ENCODE measurements at places on chromosomes 11 and 22. TPM values are rescaled to one million over a fixed set of nuclear protein-coding genes. Genes with fewer than 3 reads are reported as not detected.

PHOX2A gene
- not detected for total RNA-seq

OR5T1 gene
- total RNA-seq, result not detected

KCNK4 gene
- total RNA-seq, result 0.15 TPM

CCDC134 gene
- 20.3 TPM for total RNA-seq

CASP12 gene
- total RNA-seq, result 0.50 TPM

WDR74 gene
- 48.4 TPM for total RNA-seq

OR6T1 gene
- total RNA-seq, result not detected

All from activated CD4-positive, alpha-beta memory T cell treated with anti-CD3 and anti-CD28 coated beads, Interleukin-2, amount 10 ng/mL, durations not matched to agents 7 days and 5 days (primary cell).